ENCODE measurements at places on chromosomes 1 and 21. TPM values are rescaled to one million over a fixed set of nuclear protein-coding genes. Genes with fewer than 3 reads are reported as not detected.
A peak's percentile ranks its signal among the peaks of the same experiment; 100 is the strongest.

The ELOVL1 gene
- 66.4 TPM for total RNA-seq

GRCh38 chr1:95832370-95832769 is 598.4 kb downstream of the RWDD3 start:
- H3K4me3 ChIP-seq = no peak overlapping the region
- no peaks in the 10 kb centered on the region for H3K4me1 ChIP-seq
- no peaks in the 10 kb centered on the region for H3K36me3 ChIP-seq
- H3K27me3 ChIP-seq = no peaks in the 10 kb centered on the region
- no peak for DNase-seq

- no peaks in the 10 kb centered on the region for H3K4me1 ChIP-seq
- no peak for DNase-seq
- H3K27ac ChIP-seq = no peak overlapping the region
These were observed 84.9 kb upstream of the CXADR start for GRCh38 chr21:17427831-17428483.

- no peak overlapping the region for H3K27ac ChIP-seq
- no peaks in the 10 kb centered on the region for H3K27me3 ChIP-seq
- DNase-seq = no peak
These were observed 123.6 kb downstream of the DTL start for GRCh38 chr1:212158912-212159796.

DNA sequence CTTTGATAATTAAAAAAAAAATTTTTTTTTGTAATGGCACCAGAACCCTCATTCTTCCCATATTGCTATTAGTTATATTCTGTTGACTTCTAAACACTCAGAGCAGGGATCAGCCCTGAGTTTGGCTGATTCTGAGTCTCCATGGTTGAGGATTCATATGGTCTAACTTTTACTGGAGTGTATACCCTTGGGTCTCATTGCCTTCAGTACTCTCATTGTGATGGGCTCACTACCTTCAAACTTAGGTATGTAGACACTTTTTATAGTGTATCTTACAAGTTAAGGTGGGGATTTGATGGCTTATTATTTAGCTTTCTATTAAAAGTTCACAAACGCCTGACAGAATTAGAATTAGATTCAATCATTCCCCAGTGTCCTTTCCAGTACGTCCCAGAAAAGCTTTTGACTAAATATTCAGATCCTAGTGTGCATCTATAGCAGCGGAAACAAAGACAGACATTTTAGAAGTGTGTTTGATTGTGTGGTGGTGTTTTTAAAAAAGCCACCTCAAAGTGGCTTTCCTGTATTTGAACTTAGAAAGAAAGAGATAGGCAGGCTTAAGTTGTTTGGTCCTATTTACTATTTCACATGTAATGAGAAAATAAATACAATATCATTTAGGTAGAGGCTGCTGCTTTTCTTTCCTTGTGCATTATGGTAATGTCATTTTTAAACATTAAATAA is 1.4 kb downstream of the MACF1 start:
- peak overlapping the region; percentile 91 for H3K27ac ChIP-seq
- H3K4me3 ChIP-seq = peak overlapping the region; percentile 54
- no peaks in the 10 kb centered on the region for H3K36me3 ChIP-seq
- peaks cover 2% of the 10 kb centered on the region for H3K4me1 ChIP-seq
- DNase-seq = no peak

GRCh38 chr1:92623187-92623778 is 136.6 kb upstream of the GFI1 start:
- DNase-seq = peak; percentile 12
- no peaks in the 10 kb centered on the region for H3K4me1 ChIP-seq
- no peaks in the 10 kb centered on the region for H3K27me3 ChIP-seq
- no peak overlapping the region for H3K4me3 ChIP-seq

GRCh38 chr1:11362547-11363021 is 89.6 kb downstream of the UBIAD1 start:
- H3K36me3 ChIP-seq = no peaks in the 10 kb centered on the region
- H3K4me3 ChIP-seq = no peak overlapping the region
- peaks cover 14% of the 10 kb centered on the region for H3K27me3 ChIP-seq
- no peak for DNase-seq
- H3K27ac ChIP-seq = no peak overlapping the region
- H3K4me1 ChIP-seq = no peaks in the 10 kb centered on the region
